ENCODE measurements at places on chromosomes 2 and 18. TPM values are rescaled to one million over a fixed set of nuclear protein-coding genes. Genes with fewer than 3 reads are reported as not detected.

MAL gene
- total RNA-seq, result 16.9 TPM

GLS gene
- total RNA-seq, result 131 TPM

STPG4 gene
- not detected for total RNA-seq

KCNJ3 gene
- total RNA-seq, result 1.6 TPM

ICOS gene
- total RNA-seq, result 0.10 TPM

C2orf66 gene
- not detected for total RNA-seq

SIGLEC15 gene
- total RNA-seq, result not detected

DUSP2 gene
- 8.0 TPM for total RNA-seq

TMEM247 gene
- total RNA-seq, result not detected

MEIS1 gene
- 72.7 TPM for total RNA-seq

LRRTM1 gene
- total RNA-seq, result 0.62 TPM

FBXO11 gene
- 104 TPM for total RNA-seq

TTN gene
- 5,137 TPM for total RNA-seq

ANKRD30B gene
- not detected for total RNA-seq

SLC14A1 gene
- total RNA-seq, result 4.0 TPM

NOL4 gene
- 0.82 TPM for total RNA-seq

MAPK4 gene
- total RNA-seq, result 5.2 TPM

PIEZO2 gene
- 27.7 TPM for total RNA-seq

NAT8 gene
- not detected for total RNA-seq

AOX1 gene
- total RNA-seq, result 3.3 TPM

COLEC12 gene
- 60.4 TPM for total RNA-seq

SERPINB7 gene
- total RNA-seq, result 0.72 TPM

BOK gene
- 28.0 TPM for total RNA-seq

MOGAT1 gene
- total RNA-seq, result not detected

HOXD3 gene
- 1.9 TPM for total RNA-seq

GLI2 gene
- total RNA-seq, result 6.9 TPM

EIF2AK2 gene
- 31.2 TPM for total RNA-seq

SLC9A2 gene
- total RNA-seq, result 2.4 TPM

KATNAL2 gene
- total RNA-seq, result 4.7 TPM

VWC2L gene
- not detected for total RNA-seq

PAX3 gene
- 4.8 TPM for total RNA-seq

RUFY4 gene
- not detected for total RNA-seq

ABCG8 gene
- total RNA-seq, result not detected

FLACC1 gene
- total RNA-seq, result 0.72 TPM

ALPG gene
- not detected for total RNA-seq

NFATC1 gene
- total RNA-seq, result 18.6 TPM

GALNT14 gene
- 5.6 TPM for total RNA-seq

SOWAHC gene
- 23.0 TPM for total RNA-seq

WDR7 gene
- 34.7 TPM for total RNA-seq

CPLX4 gene
- total RNA-seq, result not detected

AKAIN1 gene
- not detected for total RNA-seq

SPEG gene
- 136 TPM for total RNA-seq

SCN9A gene
- total RNA-seq, result 11.1 TPM

IL36B gene
- not detected for total RNA-seq

PROM2 gene
- 12.6 TPM for total RNA-seq

LOXHD1 gene
- total RNA-seq, result 3.4 TPM

AQP12B gene
- total RNA-seq, result not detected

XDH gene
- 0.21 TPM for total RNA-seq

GALNT5 gene
- 19.2 TPM for total RNA-seq

WNT10A gene
- 5.7 TPM for total RNA-seq

B4GALT6 gene
- total RNA-seq, result 7.2 TPM

FRZB gene
- total RNA-seq, result 38.0 TPM

TCF23 gene
- total RNA-seq, result not detected

ITGB6 gene
- 61.3 TPM for total RNA-seq

ZC3H15 gene
- total RNA-seq, result 67.9 TPM
